ENCODE measurements at places on chromosomes 2 and 18. TPM values are rescaled to one million over a fixed set of nuclear protein-coding genes. Genes with fewer than 3 reads are reported as not detected.

Gene SCN1A
- polyA plus RNA-seq = 0.02 TPM

Gene CYP26B1
- polyA plus RNA-seq = 0.26 TPM

GRCh38 chr2:100889286-100889685 lies 69.3 kb downstream of the NPAS2 start:
- DNase-seq = no peak

DNA sequence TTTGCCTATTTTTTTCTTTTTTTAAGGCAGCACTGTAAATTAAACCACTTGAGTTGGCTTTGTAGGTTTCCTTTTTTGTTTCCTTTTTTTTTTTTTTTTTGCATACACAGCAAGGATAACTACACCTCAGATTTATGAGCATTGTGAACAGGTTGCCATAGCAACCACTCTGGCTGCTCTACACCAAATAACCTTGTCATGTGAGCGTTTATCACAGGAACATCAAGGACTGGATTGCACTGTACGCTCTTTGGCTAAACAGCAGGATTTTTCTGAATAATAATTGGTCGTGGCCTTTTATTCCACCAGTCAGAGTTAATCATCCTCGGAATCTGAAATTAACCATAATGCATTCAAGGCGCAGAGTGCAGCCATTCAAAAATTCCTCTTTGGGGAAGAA lies 199.1 kb upstream of the SLC14A2 start:
- peak; percentile 57 for DNase-seq

DNA sequence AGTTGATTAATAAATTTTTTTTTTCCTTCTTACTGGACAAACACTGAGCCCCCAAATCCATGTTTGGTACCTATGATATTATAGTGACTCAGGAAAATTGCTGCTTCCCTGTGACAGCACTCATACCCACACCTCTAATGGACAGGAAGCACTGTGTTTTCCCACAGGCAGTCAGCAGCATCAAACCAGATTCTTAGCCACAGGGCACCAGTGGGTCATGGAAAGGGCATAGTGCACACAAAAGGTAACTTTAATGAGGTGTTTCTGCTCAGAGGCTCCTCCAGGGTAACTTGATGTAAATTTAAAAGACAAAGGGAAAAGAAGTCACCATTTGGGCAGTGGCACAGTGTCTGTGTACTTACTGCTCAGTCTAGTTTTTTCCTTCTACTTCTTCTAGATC lies 34.1 kb downstream of the SERPINB11 start:
- DNase-seq = no peak

Measured in SK-N-SH (cell line).